Stimulated activated CD8-positive, alpha-beta memory T cell treated with anti-CD3 and anti-CD28 coated beads, Interleukin-4, amount 100 ng/mL, for 1 hour (primary cell): ENCODE measurements at places on chromosomes 7 and 10.

- DNase-seq, result no peak
These were observed 33.7 kb upstream of the THSD7A start for GRCh38 chr7:11865671-11866070.

DNA sequence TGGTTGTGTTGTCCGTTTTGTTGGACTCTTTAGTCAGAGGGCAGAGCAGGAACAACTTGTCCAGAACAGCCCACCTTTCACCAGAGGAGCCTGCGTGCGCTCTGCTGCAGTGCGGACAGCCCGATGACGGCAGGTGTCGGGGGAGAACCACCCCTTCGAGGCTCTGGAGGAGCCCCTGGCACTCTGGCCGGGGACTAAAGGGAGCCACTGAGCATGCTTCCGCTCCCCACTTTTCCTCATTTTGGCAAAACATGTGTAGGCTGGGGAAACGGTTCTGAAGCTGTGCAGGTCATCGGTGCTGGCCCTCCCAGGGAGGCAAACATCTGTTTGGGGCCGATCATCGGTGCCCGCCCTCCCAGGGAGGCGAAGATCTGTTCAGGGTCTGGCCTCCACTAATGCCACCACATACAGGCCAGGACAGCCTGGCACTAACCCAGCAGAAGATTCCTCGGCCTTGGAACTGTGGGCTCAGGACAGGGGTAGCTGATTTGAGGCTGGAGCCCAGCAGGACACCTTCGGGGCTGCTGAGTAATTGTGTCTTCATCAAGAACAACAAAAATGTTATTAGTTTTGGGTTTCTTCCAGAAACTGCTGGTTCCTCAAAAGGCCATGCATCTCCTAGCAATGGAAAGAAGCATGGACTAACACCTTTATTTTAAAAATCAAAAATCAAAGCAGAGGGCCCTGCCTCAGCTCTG lies 124.4 kb upstream of the TCERG1L start:
- DNase-seq, result no peak

- no peak for DNase-seq
These were observed 70.7 kb downstream of the BEND7 start for GRCh38 chr10:13457958-13458686.

DNA sequence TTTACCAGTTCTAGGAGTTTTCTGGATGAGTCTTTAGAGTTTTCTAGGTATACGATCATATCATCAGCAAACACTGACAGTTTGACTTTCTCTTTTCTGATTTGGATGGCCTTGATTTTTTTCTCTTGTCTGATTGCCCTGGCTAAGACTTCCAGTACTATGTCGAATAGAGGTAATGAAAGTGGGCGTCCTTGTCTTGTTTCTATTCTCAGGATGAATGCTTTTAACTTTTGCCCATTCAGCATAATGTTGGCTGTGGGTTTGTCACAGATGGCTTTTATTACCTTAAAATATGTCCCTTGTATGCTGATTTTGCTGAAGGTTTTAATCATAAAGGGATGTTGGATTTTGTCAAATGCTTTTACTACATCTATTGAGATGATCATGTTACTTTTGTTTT lies 223.2 kb upstream of the COBL start:
- DNase-seq, result no peak

DNA sequence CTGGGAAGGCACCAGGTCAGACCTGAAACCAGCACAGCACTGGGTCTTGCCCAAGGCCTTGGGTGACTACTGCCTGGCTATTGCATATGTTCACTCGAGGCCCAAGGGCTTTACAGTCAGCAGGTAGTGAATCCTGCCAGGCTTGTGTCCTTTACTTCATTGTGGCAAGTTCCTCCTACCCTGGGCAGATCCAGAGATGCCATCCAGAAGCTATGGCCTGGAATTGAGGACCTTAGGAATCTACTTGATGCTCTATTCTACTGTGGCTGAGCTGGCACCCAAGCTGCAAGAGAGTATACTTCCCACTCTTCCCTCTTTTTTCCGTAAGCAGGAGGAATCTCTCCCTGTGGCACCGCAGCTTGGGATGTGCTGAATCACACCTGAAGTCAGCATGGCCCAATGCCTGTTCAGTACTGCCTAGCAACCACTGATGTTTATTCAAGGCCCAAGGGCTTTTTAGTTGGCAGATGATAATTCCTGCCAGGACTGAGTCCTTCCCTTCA lies 246.7 kb upstream of the CTBP2 start:
- DNase-seq, result no peak

- no peak for DNase-seq
These were observed 69.5 kb upstream of the GDF10 start for GRCh38 chr10:47230482-47230881.

GRCh38 chr7:47609803-47610452 lies 28.0 kb upstream of the TNS3 start:
- DNase-seq, result no peak

DNA sequence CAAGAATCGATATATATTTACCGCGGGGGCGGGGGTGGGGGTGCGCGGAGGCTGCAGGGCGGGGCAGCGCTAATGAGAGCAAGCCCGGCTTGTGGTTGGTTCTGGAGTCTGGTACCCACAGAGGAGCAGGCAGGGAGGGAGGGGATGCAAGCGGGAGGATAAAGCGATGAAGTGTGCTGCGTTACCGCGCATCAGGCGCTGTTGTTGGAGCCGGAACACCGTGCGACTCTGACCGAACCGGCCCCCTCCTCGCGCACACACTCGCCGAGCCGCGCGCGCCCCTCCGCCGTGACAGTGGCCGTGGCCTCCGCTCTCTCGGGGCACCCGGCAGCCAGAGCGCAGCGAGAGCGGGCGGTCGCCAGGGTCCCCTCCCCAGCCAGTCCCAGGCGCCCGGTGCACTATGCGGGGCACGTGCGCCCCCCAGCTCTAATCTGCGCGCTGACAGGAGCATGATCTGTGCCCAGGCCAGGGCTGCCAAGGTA lies at the start of gene HECW1:
Gene HECW1, plus strand, starts transcription at position 189 of the 482 bp plus-strand sequence. CDS start 131,259 bp downstream, outside the sequence.
- DNase-seq, result no peak

- no peak for DNase-seq
These were observed 156.6 kb upstream of the LYZL2 start for GRCh38 chr10:30786131-30786530.

DNA sequence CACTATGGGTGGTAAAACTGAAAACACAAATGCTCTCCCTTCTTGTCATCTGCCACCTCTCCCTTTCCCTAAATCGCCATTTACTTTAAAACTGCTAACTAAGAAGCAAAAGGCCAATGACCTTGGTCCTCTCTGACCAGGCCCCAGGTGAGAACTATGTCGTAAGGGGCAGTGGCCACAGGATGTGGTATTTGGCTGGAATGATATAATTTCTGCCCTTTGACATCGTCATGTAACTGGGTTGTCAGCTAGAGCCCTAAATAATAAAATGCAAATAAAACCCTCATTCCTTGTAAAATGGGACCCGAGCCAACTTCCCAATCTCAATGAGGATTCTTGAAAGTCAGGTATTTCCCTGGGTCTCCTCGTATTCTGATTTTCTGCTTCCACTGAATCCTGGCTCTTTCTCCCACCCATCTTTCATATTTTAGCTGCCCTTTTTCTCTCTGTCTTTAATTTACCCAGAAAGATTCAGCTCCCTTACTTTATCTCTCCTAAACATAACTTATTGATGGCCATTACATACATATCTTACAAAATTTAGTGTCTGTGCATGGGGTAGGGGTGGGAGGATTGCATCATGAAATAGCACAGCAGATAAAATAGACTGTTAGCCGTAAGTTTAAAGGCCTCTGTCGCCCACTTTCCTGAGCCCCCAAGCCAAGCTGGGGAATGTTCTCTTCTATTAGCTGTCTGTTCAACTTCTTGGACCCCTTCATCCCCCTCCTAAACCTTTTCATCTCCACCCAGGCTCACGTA lies 3.2 kb upstream of the EEPD1 start:
- no peak for DNase-seq

GRCh38 chr10:61701055-61701705 lies 38.5 kb downstream of the CABCOCO1 start:
- no peak for DNase-seq

- no peak for DNase-seq
These were observed 7.3 kb downstream of the SCART1 start for GRCh38 chr10:133461027-133461426.

- no peak for DNase-seq
These were observed 309.6 kb upstream of the PRKCQ start for GRCh38 chr10:6889718-6890117.

DNA sequence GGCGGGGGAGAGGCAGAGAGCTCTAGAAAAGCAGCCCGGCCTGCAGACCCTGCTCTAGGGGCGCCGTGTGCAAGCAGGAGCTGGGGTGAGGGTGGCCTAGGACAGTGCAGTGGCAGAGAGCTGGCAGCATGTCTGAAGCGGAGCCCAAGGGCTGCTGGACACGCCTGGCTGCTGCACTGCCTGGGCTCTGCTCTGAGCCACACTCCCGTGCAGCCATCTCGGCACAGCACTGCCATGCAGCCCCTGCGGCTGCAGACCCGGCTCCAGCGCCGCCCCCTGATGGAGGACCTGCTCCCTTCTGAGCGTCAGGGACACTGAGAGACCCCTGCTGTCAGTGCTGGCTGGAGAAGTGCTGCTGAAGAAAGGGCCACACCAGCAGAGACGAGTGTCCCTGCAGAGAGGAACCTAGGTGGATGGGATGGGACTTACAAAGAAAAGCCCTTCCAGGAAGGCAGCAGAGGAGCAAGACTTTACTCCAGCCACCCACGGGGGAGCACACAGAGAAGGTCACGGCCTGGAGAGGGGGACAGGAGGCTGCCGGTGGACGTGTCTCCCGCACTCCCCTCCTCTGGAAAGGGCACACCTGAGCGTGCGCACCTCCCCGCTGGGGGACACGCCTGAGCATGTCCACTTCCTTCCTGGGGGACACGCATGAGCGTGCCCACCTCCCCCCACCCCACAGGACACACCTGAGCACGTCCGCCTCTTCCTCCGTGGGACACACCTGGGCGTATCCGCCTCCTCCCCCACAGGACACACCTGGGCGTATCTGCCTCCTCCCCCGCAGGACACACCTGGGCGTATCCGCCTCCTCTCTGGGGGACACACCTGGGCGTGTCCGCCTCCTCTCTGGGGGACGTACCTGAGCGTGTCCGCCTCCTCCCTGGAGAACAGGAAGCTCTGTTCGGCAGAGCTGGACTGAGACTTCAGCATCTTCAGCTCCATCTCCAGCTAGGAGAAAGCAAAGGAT lies 252.9 kb downstream of the MAD1L1 start:
- DNase-seq, result no peak

GRCh38 chr7:112937651-112938415 lies 147.6 kb upstream of the TMEM168 start:
- DNase-seq, result no peak

DNA sequence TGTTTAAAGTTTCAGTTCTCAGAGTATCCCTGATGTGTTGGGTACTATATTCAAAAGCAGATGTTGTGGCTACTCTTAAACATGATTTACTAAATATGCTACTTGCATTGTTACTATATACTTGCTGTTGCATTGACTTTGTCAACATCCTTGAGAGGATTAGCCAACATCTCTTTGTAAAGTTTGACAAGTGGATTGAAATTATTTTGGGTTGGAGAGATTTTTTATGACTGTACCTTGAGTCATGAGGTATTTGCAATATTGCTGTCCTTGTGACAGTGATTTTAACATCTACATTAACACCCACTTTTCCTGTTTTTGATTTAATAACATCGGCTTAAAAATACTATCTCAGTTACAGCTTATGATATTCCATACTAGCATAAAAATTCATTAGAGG lies 31.9 kb downstream of the MRC1 start:
- DNase-seq, result no peak

DNA sequence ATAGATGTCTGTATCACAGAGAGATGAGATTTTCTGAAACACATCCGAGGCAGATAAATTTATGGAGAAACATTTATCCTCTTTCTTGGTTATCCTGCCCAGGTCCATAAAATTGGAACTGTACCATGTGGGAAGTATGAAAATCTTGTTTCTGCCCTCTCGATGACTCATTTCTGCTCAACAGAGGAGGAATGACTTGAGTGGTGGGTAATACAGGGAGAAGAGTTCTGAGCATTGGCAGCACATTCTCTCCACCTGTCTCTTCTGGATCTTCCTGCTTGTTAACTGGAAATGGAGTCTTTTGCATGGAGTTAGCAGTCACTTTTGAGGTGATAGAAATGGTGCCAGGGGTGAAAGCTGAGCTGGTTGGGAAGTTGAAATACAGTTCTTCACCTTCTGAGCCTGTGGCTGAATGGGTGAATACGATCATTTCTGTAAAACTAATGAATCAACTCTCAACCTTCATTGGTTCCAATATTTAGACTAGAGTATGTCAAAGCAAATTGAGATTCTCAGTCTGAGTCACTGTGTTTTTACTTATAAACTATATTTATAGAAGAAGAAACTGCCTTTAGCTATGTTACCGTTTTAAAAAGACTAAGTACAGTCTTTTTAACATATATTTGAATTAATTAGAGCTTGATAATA lies 945.5 kb downstream of the SORCS3 start:
- DNase-seq, result no peak

- no peak for DNase-seq
These were observed 25.8 kb upstream of the GPNMB start for GRCh38 chr7:23220690-23221305.

GRCh38 chr10:130647341-130647740 lies 511.1 kb downstream of the GLRX3 start:
- no peak for DNase-seq

DNA sequence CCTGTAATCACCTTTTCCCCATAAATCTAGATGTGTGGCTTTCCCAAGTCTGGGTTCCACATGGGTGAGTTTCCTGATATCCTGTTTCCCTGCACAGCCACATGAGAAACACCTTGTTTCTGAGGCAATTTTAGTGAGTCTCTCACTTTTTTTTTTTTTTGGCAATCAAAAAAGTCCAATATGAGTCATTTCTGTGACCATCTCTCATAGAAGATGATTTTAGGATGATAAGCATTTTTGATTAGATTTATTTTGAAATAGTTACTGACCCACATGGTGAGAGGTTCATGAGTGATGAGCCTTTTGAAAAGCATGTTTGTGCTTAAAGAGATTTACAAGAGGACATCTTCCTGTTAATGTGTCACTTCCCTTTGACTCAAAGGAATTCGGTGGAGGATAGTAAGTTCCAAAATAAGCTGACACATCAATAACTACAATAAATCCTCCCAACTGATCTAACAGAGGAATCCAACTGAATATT lies 464.0 kb downstream of the INHBA start:
- DNase-seq, result no peak

DNA sequence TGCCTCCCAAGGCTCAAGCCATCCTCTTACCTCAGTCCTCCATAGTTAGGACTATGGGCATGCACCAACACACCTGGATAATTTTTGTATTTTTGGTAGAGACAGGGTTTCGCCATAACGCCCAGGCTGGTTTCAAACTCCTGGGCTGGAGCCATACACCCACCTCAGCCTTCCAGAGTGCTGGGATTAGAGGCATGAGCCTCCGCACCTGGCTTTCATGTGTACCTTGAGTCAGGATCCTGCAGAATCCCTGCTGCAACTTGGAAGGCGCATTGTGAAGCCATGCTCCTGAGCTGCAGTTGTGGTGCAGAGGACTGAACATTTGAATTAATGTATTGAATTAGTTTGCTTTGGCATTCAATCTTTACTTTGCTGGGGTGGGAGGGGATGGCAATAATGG lies 29.4 kb upstream of the NMT2 start:
- DNase-seq, result no peak

- DNase-seq, result no peak
These were observed 57.5 kb upstream of the PPP1R3C start for GRCh38 chr10:91690412-91690811.

- DNase-seq, result no peak
These were observed 164.4 kb downstream of the SVIL start for GRCh38 chr10:29470355-29470705.

GRCh38 chr7:84232646-84233045 lies 38.1 kb upstream of the SEMA3A start:
- DNase-seq, result no peak

- no peak for DNase-seq
These were observed 314.9 kb upstream of the STEAP1 start for GRCh38 chr7:89839329-89839728.

GRCh38 chr10:49373361-49373760 lies 22.5 kb downstream of the DRGX start:
- no peak for DNase-seq
